ENCODE measurements at places on chromosomes 6 and 20.

DNA sequence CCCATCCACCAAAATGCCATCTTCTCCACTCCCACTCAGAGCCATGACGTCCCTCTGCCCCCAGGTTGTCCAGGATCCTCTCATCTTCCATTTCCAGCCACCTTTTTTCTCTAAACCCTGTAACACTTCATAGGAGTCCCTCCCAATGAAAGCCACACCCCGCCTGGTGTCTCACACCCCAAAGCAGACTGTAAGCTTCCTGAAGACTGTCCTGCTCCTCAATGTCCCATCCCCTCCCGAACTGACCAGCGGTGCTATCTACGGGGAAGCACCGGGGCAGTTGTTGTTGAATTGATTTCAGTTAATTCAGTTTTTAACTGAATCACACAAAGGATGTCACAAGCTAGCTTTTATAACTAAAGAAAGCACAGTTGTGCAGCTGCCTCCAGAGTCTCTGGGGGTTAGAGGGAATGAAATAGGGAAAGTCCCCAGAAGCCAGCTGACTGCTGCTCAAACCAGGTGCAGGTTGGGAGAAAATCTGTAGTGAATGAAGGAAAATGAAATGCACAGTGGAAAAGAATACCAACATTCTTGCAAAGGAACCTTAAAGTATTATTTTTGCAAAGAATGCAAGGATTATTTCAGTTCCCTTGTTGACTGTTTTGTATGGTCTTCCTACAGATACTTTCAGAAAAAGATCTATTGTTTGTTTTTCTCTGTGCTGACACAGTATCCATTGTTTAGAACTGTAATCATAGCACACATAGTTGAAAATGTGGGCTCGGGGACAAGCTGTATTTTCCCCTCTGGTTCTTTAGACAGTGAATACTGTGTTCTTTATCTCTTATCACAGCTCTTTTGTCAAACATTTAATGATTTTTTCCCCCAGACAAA is 222.6 kb upstream of the QKI start:
- no peak for DNase-seq

DNA sequence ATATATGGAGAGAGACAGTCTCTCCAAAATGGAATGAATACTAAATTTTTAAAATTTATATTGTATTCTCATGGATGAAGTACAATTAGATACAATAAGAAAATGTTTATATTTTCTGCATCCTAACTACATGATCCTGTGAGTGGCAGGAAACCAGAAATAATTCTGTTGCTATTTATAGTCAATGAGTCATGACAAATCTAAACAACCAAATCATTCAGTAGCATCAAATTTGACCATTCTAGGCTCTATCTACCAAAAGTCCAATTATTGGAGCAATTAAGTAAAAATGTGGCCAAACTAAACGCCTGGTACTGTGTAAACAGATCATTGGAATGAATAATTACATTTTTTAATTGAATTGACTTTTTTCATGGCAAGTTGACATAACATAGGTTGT is 959.8 kb downstream of the EPHA7 start:
- no peak for DNase-seq

DNA sequence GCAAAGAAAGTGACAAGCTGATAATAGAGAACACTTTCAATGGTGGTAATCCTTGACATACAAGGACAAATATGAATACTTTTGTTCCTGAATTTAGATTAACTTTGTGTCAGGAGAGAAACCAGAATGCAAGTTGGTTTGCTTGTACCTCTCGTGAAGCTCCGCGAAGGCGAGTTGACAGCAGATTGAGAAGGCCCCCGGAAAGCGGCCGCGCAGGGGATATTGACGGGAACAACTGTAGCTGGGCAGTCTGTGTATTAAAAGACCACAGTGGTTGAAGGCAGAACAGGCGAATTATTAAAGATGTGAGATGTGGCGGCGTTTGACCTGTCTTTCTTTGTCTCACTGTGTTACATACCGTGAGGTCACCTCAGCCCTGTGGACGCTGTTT is 175.8 kb upstream of the RALGAPA2 start:
- no peak for DNase-seq

DNA sequence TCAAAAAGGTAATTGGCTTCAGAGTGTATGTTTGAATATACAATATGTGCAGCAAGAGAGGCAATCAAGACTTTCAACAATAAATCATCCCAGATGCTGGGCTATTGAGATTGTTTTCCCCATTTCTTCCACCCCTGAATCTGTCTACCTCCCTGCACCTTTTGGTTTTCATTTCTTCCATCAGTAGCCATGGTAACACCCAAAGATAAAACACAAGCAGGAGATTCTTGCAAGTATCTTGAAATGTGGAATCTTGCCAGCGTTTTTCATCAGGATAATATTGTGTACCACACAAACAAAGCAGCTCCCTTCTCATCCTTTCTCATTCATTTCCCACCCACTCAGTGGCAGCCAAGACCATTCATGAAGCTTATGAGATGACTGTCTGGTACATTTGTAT is 73.0 kb upstream of the NRSN1 start:
- no peak for DNase-seq

GRCh38 chr6:163940705-163941623 is 526.4 kb downstream of the QKI start:
- no peak for DNase-seq

DNA sequence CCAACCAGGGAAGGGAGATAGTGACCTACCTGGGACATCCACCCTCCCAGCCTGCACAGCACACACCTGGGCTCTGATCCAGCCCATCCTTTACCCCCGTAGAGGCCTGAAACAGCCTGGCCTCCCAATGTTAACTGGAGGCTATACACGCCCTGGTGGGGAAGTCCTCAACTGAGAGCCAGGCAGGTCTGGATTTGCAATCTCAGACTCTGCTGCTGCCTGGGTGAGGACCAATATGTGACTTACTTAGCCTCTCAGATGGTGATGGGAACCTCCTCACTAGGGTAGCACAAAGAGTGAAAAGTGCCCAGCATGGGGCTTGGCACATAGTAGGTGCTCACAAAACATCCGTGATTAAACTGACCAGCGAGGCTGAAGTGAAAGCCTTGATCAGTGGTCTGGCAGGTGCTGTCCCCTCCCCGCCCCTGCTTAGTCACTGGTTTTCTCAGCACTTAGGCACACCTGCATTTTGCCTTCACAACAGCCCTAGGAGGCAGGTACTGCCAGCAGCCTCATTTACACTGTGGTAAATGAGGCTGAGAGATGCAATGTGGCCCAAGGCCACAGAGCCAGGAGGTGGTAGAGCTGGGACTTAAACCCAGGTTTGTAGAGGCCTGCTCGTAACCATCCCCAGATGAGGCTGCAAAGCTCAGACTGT is 12.4 kb downstream of the PEDS1 start:
- DNase-seq, result no peak

- no peak for DNase-seq
Measured at GRCh38 chr6:135606392-135606791, 108.9 kb upstream of the AHI1 start.

- DNase-seq, result no peak
Measured at GRCh38 chr6:164106345-164106769, 691.8 kb downstream of the QKI start.
